Suprapubic skin (tissue), 4 donors: ENCODE measurements at places on chromosomes 3 and 15. TPM values are rescaled to one million over a fixed set of nuclear protein-coding genes. Genes with fewer than 3 reads are reported as not detected.

GRCh38 chr3:44375450-44375849 lies 36.9 kb downstream of the TCAIM start:
- no peaks in the 10 kb centered on the region for H3K27me3 ChIP-seq
- no peak overlapping the region for H3K27ac ChIP-seq
- no peaks in the 10 kb centered on the region for H3K4me1 ChIP-seq
- DNase-seq = no peak
- H3K36me3 ChIP-seq = peaks cover 10% of the 10 kb centered on the region
- no peak overlapping the region for H3K4me3 ChIP-seq

DNA sequence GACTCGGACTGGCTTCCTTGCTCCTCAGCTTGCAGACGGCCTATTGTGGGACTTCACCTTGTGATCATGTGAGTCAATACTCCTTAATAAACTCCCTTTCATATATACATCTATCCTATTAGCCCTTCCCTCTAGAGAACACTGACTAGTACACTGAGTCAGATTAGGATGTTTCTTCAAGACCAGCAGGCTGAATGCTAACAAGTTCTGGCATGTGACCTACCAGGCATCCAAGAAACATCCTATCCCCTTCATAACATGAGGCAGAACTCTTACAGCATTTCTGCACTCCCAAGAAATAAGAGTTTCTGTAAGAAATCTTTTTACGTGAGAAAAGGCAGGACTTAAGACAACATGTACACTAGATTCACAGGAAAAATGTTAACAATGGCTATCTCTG lies 9.3 kb downstream of the CFAP92 start:
- H3K36me3 ChIP-seq = no peaks in the 10 kb centered on the region
- no peaks in the 10 kb centered on the region for H3K27me3 ChIP-seq
- H3K27ac ChIP-seq = no peak overlapping the region
- H3K4me1 ChIP-seq = no peaks in the 10 kb centered on the region

The SERPINI2 gene
- total RNA-seq = 1.8 TPM

The GAP43 gene
- not detected for total RNA-seq

The SGO1 gene
- total RNA-seq = 1.6 TPM
